ENCODE measurements at places on chromosomes 6 and 20. TPM values are rescaled to one million over a fixed set of nuclear protein-coding genes. Genes with fewer than 3 reads are reported as not detected.

FUT9 gene
- total RNA-seq = not detected

DNA sequence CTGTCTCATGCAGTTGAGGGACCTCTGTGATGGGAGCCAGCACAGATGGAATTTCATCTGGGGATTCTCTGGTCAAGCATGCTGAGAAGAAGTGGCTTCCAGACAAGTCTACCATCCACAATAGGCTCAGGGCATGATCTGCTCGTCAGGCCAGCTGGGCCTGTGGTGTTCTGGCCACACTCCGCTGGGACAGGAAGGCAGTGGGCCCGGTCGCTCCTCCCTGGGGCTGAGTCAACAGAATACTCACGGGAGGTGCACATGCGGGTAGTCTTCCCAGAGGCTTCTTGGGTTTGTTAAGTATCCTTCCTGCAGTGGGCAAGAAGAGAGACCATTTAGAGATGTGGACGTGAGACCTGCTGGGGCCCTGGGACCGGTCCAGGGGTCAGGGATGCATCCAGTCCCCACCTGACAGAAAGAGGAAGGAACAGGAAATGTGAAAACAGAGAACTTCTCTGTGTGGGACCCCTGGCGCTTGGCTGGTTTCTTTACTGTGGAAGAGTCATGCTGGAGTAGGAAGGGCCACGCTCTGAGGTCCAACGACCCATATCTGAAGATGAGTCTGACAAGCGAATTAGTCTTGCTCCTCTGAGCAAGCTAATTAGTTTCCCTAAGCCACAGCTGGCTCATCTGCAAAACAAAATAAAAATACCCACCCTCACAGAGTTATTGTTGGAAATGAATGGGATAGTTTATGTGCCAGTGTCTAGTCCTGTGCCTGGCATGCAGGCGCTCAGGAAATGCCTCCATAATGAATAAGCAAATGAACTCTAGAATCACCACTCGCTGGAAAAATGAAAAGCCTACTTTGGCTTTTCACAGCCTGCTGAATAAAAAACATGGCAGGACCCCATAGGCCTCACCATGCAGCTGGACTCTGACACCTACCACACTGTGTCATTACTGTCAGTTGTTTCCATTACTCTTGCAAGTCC, 67.3 kb downstream of the TRAM2 start:
- DNase-seq = no peak

DNA sequence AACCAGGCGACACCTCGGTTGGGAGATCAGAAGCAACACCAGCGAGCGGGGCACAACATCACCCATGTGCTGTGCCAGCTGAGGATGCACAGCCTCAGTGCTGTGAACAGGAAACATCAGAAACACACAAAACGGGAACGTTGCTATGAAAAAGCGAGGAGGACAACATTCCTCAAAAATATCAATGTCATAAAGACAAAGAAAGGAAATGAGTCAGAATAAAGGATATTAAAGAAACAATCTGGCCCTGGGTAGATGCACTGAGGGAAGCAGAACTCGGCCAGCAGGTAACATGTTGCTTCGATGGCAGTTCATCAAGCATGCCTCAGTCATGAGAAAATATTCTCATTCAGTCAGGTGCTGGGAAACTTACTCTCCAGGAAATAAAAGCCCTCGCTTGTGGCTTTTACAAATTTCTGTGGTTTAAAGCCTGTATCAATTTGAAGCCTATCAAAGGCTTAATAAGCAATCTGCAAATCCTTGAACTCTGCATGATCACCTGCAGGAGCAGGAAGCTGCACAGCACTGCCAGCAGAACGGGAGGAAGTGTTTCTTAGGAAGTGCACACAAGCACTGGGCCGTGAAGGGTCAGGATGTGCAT, 77.5 kb downstream of the GINS1 start:
- no peak for DNase-seq

- DNase-seq = no peak
These were observed 8.2 kb downstream of the ASXL1 start for GRCh38 chr20:32366380-32366779.

GRCh38 chr6:37521674-37522073, 22.0 kb upstream of the CCDC167 start:
- no peak for DNase-seq

DNA sequence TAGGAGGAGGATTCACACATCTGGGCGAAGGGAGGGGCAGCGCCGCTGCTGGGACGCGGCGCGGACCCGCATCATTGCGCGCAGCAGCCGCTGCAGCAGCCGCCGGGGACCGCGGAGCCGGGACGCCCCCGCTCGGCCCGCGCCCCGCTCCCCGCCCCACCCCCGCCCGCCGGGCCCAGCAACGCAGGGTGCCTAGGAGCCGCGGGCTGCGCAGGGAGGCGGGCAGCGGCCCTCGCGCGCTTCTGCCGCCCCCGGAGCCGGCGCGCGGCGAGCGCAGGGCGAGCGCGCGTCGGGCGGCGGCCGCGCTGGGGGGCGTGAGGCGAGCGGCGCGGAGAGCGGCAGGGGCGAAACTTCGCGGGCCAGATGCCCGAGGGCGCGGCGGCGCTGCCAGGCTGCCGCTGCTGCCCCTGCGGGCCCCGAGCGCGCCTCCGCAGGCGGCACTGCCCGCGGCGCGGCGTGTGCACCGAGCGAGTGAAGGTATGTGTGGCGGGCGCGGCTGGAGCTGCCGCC, at the start of gene NKAIN2:
Gene NKAIN2, plus strand, starts transcription at position 362 of the 510 bp plus-strand sequence.
- DNase-seq = no peak

DNA sequence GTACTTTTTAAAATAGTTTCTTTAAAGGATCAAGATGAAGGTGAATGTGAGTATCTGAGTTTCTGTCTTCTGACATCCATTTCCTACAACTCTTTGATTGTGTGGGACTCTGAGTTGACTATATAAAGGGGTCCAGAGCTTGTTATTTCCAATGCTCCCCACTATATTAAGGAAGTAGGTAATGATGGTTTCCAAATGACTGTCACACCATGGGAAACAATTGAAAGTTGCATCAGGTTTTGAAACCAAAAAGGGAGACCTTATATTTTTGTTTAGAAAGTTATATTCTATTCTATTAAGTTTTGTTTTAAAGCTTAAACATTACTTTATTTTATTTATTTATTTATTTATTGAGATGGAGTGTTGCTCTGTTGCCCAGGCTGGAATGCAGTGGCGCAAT, 11.2 kb downstream of the CASS4 start:
- DNase-seq = no peak

DNA sequence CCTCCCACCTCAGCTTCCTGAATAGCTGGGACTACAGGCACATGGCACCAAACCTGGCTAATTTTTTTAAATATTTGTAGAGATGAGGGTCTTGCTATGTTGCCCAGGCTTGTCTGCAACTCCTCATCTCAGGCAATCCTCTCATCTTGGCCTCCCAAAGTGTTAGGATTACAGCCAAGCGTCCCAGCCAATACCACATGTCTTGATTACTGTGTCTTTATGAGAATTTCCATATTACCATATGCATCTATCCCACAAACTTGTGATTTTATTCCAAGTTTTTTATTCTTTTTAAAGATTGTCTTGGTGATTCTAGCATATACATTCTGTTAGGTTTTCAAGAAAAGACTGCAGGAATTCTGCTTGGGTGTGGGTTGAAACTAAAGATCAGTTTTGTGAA, 82.7 kb downstream of the LPA start:
- no peak for DNase-seq

OLIG3 gene
- not detected for total RNA-seq

- no peak for DNase-seq
These were observed 40.3 kb downstream of the MGME1 start for GRCh38 chr20:18009116-18009515.

DNA sequence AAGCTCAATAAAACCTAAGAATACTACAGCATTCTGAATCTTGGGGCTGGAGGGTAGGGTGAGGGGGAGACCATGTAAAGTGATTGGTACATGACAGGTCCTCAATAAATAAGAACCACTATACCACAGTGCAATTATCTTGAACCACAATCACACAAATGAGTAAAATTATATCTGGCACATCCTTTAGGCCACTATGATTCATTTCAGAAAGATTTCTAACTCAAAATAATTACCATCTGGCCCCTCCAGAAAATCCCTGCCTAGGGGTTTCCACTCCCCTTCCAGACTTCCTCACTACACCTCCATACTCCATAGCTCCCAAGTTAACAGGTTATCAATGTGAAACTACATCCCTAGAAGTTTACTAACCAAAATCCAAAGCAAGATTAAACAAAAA, 19.7 kb downstream of the AKIRIN2 start:
- no peak for DNase-seq
